Activated T-cell treated with anti-CD3 and anti-CD28 coated beads, Interleukin-2, amount 50 U/mL, for 1 hour (primary cell): ENCODE measurements at places on chromosomes 12 and 14.

- DNase-seq, result no peak
Observed at GRCh38 chr12:108004319-108004718, 124.8 kb upstream of the WSCD2 start.

DNA sequence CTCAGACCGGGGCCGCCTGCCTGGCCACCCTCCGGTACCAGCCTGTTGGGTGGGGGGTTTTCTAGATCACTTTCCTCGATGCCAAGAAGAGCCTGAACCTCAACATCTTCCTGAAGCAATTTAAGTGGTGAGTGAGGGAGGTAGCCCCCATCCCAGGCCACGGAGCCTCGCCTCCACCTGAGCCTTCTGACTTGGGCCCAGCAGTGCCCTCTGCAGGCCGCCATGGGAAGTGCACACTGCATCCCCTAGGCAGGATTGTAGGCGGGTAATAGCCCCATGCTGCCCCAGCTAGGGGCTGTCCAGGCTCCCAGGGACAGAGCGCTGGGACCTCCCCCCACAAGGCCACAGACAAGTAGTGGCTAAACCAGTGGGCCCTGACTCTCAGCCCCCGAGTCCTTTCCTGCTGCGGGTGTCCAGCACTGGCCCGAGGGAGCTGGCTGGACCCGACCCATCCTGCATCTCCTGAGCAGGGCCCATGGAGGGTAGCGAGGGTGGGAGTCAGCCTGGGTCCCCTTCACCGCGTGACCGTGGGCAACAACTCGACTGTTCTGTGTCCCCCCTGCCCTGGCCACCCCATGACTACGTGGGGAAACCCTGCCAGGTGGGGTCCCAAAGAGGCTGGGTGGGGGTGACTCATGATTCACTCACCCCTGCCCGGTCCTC, 15.3 kb upstream of the ADSS1 start:
- DNase-seq, result peak; percentile 81

- DNase-seq, result no peak
Observed at GRCh38 chr12:91332302-91332701, 149.7 kb upstream of the DCN start.

- no peak for DNase-seq
Observed at GRCh38 chr14:31441273-31442111, 15.8 kb downstream of the DTD2 start.

DNA sequence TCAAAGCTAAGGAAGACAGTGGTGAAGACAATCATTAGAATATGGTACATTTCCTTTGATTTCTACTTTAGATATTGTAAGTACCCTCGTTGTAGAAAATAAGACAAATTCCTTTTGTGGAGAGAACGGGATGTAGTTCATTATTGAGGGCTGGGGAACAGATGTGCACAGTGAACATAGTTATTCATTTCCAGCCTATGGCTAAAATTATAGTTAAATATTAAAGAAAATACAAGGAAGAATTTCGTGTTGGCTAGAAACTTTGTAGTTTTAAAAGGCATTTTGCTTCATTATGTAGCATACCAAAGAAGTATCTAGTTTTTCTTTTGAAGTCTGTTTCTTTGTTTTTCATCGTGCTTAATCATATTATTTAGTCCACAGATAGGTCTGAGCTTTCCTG, 201.8 kb downstream of the ESR2 start:
- DNase-seq, result no peak

DNA sequence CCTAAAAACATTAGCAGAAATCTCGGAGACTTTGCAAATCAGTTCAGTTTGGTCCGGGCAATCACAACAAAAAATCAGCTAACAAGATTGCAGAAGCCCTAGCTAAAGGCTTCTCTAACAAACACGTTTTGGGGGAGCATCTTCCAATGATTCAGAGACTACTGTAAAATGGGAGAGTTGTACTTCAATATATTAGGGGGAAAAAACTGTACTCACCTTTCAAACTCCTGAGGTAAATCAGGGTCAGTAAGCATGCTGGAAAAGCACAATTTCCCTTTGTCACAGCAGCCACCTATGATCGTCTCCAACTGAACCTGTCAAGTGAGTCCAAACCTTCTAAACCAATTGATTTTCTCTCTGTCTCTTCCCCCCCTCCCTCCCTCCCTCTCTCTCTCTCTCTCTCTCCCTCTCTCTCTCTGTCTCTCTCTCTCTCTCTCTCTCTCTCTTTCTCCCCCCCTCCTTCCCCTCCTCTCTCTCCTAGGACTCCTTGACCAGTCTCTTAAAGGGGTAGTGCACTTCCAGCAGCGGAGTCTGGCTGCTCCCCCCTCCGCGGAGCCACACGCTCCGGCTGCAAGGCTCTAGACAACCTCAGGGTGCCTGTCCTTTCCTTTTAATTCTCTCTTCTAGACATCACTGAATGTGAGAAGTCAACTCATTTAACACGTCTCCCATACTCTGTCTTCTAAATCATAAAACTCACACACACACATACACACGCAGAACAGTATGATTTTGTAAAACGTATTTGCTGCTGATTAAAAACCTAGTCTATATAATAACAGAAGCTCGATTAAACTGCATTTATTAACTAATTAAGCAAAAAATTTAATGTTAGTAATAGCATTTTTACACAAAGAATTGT, at the start of gene SOX5:
Gene SOX5, minus strand, starts transcription at position 323 of the 862 bp plus-strand sequence. Its CDS starts 69 bp downstream, at position 254.
- DNase-seq, result no peak

DNA sequence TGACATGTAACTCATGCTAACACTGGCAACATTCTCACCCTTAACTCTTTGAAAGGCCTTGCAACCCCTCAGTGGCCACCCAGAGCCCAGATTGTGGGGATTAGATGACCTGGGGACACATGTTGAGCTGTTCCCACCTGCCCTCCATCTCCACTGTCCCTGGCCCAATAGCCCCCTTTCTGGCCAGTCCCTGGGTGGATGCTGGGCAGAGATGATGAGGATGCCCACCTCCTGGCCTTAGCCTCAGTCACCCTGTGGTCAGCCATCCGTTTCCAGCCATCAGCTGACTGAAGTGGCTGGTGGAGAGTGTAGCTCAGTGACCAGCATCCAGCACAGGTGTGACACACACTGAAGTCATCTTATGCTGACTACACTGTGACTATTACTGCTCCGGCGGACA, 4.7 kb downstream of the ANHX start:
- DNase-seq, result no peak

- peak; percentile 46 for DNase-seq
Observed at GRCh38 chr14:35333797-35334743, 41.9 kb downstream of the PSMA6 start.
